AG09309 (cell line): ENCODE measurements at places on chromosomes 12 and 14.

GRCh38 chr12:112549031-112549430 lies 130.3 kb downstream of the PTPN11 start:
- DNase-seq, result no peak

GRCh38 chr14:76259029-76259735 lies 107.5 kb downstream of the GPATCH2L start:
- no peak for DNase-seq

- DNase-seq, result no peak
These were observed 9.0 kb upstream of the KRT2 start for GRCh38 chr12:52660934-52661499.

GRCh38 chr14:103118663-103119404 lies 4.4 kb upstream of the TNFAIP2 start:
- DNase-seq, result no peak

DNA sequence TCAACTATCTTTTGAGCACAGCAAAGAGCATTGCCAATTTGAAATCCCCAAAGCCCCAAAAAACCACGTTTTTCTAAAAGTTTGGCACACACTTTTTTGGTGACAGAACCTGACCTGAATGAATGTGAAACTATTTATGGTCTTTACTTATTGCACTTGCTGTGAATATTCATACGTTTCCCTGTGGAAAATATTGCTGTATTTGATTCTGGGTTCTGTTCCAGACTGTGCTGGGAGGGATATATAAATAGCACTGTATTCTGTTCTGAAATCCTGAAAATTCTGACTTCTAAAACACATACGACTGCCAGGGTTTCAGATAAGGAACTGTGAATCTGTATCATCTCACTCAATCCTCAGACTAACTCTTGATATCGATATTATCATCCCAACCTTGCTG lies 35.1 kb downstream of the NR1H4 start:
- DNase-seq, result no peak

- no peak for DNase-seq
These were observed 343.8 kb downstream of the ADAMTS20 start for GRCh38 chr12:43208221-43208620.

- DNase-seq, result no peak
These were observed 248.6 kb downstream of the BCL11B start for GRCh38 chr14:99023371-99023770.

GRCh38 chr12:22491034-22491433 lies 53.3 kb downstream of the C2CD5 start:
- DNase-seq, result no peak

DNA sequence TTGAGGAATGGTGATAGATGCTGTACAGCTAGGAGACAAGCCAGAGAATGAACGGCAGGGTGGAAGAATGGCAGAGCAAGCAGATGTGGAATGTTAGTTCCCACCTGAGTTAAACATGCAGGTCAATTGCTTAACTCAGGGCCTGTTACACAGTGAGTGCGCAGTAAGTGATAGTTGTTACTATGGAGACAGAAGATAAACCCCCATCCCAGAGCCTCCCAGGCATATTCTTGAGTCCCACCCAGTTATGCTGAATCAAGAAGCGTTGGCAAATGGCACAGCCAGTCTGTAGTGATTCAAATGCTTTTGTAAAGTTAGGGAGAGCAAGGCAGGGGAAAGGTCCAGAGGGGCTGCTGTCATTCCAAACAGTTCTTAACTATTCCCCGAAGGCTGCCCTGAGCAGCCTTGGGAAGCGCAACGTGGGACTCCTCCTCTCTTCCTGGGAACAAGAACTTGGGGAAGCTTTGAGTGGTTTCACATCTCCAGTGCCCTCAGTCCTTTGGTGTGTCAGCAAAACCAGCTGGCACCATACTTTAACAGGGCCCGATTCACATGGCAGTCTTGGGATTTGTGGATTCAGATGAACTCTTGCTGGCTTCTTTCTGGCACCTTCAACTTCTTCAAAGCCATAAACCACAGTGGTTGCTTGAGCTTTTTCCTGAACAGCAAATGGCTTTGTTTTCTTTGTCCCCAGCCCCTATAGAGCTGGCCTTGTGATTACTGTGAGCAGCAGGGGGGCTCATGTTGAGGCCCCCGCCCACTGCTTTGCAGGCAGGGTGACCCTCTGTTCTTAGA lies 66.4 kb downstream of the PPM1A start:
- no peak for DNase-seq

DNA sequence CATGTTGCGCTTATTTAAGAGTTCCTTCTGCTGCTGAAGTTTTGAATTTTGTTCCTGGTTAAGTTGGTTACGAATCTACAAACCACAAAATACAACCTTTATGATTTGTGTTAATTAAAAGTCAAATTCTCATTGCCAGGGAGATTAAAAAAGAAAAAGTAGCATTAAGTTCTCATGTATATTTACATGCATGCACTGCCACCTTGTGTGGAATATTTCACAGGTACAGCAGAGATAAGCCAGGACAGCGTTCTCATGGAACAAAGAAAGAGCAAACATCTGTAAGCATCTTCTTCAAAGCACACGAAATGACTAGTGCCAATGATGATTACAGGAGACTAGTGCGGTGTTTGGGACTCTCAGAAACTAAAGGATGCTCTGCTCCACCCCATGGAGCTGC lies 34.2 kb downstream of the ZFYVE21 start:
- DNase-seq, result no peak

DNA sequence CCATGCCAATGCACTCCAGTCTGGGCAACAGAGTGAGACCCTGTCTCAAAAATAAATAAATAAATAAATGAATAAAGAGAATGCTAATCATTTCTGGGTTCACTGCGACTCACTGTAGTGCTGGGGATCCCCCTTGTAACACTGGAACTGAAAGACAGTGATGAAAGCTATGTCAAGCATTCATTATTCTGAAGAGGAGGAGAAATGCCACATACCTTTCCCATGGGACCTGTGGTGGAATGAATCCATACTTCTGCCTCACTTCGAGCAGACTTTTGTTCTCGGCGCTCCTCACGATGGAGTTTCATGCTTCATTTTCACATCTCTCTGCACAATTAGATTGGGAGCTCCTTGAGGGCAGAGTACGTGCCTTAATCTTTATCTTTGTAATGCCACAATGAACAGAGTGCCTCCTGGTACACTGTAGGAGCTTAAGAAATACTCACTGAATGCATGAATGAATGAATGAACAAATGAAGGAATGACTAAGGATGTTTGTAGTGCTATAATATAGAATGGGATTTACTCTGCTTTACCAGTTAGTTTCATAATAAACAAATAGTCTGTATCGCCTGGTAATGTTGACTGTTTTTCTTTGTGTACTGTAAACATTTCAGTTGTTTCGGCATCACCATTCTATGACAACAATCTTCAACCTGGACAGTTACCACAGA lies 45.8 kb downstream of the DRAM1 start:
- DNase-seq, result no peak

- DNase-seq, result no peak
These were observed 26.9 kb downstream of the GCN1 start for GRCh38 chr12:120167529-120168095.

DNA sequence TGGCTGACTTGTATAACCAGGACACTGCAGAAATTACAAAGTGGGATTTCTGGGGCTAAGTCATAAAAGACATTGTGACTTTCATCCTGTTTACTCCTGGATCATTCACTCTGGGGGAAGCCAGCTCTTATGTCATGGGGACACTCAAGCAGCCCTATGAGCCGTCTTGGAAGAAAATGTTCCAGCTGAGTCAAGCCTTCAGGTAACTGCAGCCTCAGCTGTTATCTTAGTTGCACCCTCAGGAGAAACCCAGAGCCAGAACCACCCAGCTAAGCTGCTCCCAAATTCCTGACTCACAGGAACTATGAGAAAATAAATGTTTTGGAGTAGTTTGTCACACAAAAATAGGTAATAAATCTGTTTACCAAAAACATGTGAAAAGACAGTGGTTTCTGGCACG lies 43.1 kb upstream of the GXYLT1 start:
- DNase-seq, result no peak

DNA sequence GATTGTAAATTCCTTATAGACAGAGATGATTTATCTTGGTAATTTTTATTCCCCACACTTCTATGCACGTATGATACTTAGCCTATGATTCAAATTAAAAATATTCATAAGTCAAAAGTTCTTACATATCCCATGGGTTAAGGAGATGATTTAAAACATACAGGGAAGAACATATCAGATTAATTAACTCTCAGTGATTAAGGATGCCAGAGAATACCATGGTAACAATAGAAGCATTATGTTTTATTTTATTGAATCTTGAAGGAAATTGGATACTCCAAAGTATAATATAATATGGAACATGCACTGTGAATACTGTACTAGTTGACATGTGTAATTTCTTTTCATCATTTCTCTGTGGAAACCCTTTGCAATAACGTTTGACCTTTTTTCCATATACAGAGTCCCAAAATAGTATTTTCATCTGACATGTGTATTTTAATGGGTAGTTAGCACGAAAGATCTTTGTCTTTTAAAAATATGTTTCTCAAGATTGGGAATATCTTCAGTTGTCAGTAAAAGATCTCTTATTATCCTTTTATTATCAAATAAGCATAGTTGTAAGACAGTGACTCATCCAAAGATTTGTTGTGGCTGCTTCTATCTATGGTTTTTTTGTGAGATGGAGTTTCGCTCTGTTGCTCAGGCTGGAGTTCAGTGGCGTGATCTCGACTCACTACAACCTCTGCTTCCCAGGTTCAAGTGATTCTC lies 166.7 kb downstream of the RAD51B start:
- no peak for DNase-seq

DNA sequence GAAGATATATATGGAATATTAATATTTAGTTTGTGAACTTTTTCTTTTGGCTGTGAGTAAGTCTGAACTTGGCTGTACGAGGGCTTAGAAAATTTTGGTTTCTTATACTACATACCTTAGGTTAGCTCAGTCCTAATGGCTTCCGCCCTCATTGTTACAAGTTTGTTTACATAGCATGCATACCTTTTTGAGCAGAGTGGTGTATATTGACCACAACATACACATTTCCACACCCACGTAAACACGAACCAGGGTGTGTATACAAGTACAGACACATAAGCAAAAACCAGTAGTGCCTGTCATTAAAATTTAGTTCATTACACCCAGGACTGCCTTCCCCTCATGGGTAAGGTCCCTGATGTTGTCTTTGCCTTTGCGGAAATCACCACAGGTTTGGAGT lies 230.2 kb upstream of the RGS6 start:
- no peak for DNase-seq

- no peak for DNase-seq
These were observed 161.2 kb downstream of the PRKCH start for GRCh38 chr14:61482348-61483206.

- DNase-seq, result no peak
These were observed 522 bp downstream of the R3HDM2 start for GRCh38 chr12:57430112-57430930.

DNA sequence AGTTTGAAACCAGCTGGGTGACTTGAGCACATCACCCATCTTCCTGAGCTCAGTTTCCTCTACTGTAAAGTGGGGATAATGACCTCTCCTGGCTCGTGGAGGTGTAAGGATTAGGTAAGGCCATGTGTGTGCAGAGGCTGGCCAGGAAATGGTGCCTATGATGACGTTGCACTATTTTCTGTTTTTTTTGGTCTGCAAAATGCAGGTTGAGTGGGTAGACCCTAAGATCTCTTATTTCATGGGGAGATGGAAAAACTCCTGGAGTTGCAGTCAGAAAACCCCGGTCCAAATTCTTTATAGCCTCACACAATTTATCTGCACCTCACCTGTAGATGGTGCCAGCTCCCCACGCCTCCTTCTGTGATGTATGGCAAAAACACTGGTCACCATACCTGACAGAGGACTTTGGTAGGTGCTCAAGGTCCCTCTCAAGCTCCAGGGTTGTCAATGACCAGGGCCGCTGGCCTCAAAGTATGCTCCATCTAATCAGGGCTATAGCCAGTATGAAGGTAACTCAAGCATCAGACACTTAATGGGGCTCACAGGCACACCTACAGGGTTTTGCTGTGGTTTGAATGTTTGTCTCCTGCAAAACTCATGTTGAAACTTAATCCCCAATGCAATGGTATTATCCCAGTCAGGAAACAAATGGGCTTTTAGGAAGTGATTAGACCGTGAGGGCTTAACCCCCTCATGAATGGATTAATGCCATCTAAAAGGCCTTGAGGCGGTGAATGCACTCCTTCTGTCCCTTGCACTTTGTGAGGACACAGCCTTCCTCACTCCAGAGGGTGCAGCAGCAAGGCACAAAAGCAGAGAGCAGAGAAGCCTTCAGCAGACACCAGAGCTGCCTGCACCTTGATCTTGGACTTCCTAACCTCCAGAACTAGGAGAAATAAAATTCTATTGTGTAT lies 17.6 kb downstream of the C14orf132 start:
- DNase-seq, result no peak

DNA sequence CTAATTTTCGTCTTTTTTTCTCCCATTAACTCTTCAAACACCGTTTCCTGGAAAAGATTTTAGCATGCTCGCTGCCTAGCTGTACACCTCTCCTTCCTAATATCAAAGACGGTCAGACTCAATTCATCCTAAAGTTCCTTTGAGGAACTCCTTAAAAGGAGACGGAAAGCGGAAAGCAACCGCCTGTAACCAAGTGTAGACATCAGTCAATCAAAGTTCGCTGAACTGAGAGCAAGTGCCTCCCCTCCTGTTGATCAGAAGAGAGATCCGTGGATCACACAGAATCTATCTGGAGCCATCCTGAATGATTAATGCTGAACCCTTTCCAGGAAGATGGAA lies 412 bp upstream of the TEP1 start:
- DNase-seq, result no peak

- DNase-seq, result no peak
These were observed 17.3 kb downstream of the EPYC start for GRCh38 chr12:90987520-90987919.

- DNase-seq, result no peak
These were observed 77.0 kb downstream of the ADGRD1 start for GRCh38 chr12:131030472-131031328.

- no peak for DNase-seq
These were observed 501.2 kb downstream of the GALC start for GRCh38 chr14:87491816-87492215.

GRCh38 chr12:6963791-6964413 lies 6.6 kb downstream of the PHB2 start:
- DNase-seq, result no peak
